ENCODE measurements at places on chromosomes 3 and 15.

- DNase-seq = no peak
Observed at GRCh38 chr15:51600114-51600513, 22.5 kb downstream of the DMXL2 start.

GRCh38 chr3:111947231-111947630 lies 31.6 kb upstream of the ABHD10 start:
- no peak for DNase-seq

- no peak for DNase-seq
Observed at GRCh38 chr3:149375501-149376196, 1.8 kb downstream of the TM4SF1 start.

GRCh38 chr3:152362086-152362485 lies 93.4 kb downstream of the MBNL1 start:
- no peak for DNase-seq

- DNase-seq = no peak
Observed at GRCh38 chr3:172357850-172358754, 90.2 kb downstream of the GHSR start.

DNA sequence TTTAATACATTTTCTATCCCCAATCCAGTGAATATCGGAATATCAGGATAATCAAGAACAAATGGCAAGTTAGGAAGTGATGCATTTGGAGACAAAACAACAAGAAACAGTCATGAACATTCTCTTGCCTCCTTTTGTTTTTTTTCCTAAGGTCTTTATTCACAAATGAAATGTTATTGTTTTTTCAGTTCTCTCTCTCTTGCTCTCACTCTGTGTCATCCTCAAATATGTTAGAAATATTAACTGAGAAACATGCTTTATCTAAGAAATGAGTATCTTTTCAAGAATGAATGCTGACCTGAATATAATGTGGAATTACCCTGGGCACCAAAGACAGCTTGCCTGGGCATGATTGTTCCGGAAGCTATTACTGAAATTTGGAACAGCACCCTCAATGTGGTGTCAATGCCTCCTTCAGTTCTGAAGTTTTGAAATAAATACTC lies 51.3 kb downstream of the RBMS3 start:
- DNase-seq = no peak

GRCh38 chr3:102536456-102536855 lies 101.6 kb downstream of the ZPLD1 start:
- DNase-seq = peak; percentile 5

Data from neuronal stem cell (in vitro differentiated cells).